ENCODE measurements at places on chromosomes 6 and 20.

DNA sequence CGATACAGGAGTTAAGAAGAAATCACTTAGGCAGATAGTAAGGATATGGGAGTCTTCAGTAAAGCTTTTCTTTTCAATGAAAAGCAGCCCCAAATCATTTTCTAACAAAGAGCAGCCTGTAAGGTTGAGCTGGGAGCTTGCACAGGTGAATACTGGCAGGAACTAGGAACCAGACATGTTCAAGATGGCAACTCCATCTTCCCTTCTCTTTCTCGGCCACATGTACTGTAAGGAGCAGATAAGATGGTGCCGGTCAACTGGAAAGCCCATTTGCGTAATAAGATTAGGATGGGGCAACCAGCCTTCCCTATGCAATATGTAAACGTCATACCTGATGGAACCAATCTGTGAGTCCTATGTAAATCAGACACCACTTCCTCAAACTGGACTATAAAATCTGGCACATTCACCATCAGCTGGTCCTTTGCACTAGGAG lies 46.2 kb upstream of the RNGTT start:
- peak; percentile 96 for DNase-seq

DNA sequence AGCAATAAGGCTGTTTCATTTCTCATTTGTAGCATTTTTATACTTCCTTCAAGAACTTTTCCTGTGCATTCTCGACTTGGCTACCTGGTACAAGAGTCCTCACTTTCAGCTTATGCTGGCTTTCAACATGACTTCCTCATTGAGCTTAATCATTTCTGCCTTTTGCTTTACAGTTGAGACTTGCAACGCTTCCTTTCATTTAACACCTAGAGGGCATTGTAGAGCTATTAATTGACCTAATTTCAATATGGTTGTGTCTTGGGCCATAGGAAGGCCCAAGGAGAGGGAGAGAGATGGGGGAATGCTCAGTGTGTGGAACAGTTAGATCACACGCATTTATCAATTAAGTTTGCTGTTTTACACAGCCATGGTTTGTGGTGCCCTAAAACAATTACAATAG lies 37.2 kb downstream of the SLC22A2 start:
- peak; percentile 64 for DNase-seq

DNA sequence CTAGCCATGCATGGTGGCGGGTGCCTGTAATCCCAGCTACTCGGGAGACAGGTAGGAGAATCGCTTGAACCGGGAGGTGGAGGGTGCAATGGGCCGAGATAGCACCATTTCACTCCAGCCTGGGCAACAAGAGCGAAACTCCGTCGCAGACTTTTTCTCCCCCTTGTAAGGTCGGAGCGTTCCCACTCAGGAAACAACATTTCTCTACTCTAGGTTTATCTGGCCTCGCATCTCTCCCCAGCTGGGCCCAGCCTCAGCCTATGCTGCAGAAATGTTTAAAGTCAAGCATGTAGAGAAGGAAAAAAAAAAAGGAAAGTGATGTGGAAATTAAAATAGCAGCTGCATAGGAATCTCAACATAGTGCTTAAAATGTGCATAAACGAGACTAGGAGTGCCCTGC lies 172.3 kb downstream of the TRIM27 start:
- peak; percentile 59 for DNase-seq

DNA sequence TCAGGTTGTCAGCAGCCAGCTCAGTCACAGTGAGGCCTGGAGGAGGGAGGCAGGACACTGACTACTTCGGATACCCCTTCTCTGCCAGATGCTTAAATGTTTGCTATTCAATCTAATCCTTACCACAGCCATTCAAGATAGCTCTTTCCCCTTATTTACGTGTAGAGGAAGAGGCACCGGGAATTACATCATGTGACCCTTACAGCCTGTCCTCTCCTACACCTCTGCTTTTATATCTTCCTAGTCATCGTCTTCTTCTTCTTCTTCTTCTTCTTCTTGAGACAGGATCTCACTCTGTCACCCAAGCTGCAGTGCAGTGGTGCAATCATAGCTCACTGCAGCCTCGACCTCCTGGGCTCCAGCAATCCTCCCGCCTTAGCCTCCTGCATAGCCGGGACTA lies 148.1 kb upstream of the NEDD9 start:
- DNase-seq, result no peak

- no peak for DNase-seq
These were observed 93.6 kb downstream of the PLCB1 start for GRCh38 chr20:8225658-8226057.

GRCh38 chr20:38975539-38976120 lies 13.5 kb downstream of the DHX35 start:
- DNase-seq, result peak; percentile 18

DNA sequence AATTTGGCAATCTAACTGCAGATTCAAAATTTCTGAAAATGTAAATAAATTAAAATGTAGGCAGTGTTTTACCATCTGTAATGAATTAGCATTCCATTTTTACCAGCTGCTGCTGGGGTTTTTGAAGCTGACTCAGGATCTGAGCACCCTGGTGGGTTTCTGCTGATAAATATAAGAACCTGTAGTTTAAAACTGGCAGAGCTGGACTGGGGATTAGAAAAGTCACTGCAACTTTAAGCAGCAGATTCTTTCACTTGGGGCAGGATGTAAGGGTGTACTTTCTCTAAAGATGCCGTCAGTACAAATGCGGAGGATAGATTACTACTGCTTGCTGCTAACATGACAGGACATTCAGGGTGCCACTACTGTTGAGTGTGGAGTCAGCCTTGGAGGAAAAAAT lies 341.8 kb downstream of the CDKAL1 start:
- no peak for DNase-seq

GRCh38 chr6:6148192-6148815 lies 141.6 kb upstream of the NRN1 start:
- no peak for DNase-seq

GRCh38 chr20:37941332-37941731 lies 38.4 kb downstream of the VSTM2L start:
- no peak for DNase-seq
